ENCODE measurements at places on chromosomes 4 and X.
A peak's percentile ranks its signal among the peaks of the same experiment; 100 is the strongest.

DNA sequence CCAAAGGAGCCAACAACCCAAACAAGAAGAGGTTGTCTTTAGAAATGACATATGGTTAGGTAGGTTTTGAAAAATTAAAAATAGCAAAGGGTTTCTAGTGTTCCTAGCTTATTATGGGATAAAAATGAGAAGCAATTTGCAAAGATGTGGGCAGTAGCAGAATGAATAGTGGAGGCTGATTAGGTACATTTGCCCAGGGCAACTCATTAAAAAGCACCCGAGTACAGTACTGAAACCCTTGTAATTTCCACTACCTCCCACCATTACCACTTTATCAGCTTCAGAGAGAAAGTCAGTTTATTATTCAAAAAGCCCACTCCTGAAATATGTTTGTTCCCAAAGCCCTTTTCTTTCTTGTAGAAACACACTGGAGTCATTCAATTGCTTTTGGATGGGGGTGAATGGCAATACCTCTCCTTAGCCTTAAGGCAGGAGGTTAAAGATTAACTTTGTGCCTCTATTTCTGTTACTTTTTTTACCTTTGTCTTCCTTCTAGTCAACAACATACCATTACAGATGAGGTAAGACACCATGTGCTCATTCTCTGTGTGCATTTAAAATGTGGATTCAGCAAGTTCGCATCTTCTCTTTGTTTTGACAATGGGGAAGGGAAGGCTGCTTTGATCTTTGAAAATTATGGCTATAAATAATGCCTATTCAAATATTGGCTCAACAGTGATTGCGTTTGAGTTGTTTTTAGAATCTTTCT is 353.8 kb upstream of the CASK start:
- no peak for DNase-seq

DNA sequence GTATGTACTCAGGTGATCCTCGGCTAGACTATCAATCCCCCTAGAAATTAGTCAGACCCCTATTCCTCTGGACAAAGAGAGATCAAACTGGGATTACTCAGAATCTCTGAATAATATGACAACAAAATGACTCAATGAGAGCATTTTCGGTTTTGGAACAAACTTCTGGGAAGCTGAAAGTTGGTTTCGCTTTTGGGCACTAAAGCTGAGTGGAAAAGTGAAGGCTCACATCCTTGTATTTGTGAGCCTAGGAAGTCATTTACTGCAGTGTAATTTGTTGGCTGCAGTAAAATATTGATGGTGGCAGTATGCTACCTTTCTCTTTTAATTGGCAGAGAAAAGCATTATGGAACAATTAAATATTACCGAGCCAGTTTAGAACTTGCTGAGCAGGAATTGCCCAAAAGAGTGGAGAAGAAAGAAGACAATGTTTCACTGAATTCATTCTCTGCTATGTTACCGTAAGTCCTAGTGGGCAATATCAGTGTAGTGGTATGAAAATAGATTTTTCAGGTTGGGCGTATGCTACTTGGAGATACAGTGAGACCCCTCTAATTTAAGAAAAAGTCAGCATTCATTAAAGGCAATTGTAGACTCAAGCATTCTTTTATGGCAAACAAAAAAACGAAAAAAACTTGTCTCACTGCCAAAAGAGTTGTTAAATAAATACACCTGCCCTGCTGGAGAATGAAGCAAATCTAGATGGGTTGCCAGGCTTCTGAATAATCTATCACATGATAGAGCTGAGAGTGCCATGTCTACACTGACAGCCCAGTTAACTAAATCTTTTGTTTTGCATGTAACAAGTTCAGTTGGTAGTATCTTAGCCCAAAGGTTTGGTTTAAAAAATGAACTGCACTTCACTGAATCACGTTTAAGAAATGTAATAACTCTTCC is 69.6 kb downstream of the AGTR2 start:
- no peak for DNase-seq

DNA sequence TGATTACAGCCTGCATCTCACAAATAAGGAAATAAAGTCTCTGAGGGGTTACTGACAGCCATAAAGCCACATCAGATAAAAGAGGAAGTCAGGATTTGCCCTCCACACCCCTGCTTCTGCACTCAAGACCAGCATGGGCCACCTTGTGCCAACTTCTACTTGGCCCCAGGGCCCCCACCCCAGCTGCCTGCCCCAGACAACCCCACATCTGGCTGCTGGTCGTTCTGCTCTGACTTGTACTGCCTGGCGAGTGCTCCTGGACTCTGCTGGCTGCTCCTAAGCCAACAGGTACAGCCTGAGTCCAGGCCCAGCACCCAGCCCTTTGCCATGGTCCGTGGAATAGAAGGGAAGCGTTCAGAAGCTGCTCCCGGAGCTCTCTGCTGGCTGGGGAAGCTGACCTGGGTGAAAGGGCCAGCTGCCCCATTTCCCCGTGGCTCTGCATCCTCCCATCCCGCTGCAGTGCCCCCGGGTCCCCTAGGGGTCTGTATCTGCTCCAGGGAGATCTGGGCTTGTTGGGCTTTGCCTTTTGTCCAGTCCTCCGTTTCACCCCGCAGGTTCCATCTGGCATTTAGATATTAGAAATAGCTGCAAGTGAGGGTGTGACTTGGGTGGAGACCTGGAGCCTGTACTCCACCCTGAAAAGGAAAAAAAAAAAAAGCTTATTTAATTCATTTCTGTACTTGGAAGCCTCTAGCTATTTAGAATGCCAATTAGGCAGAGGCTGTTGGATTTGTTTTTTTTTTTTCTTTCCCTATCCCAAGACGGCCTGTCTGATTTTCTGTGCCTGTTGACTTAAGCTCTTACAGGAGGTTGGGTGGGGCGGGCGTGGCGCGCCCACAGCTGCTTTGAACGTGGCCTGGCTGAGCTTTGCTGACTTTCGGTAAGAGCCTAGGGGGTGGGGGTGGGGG is 194.7 kb downstream of the PTTG2 start:
- DNase-seq = no peak

DNA sequence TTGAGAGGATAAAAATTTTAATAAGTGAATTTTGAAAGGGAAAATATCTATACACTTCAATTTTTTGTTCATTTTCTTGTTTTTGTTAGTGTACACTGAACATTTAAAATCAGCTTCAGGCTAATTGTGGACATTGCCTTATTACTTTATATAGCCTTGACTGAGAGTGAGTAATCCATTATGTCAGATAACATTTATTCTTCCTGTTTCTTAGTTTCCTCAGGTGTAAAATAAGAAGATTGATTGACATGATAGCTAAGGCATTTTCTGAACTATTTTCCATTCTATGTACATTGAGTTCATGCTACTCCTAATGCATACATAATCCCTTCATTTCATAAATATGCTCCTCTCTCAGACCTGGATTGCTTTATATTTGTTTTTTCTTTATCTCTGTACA is 607.3 kb upstream of the AADAT start:
- DNase-seq = no peak

- no peak for DNase-seq
These were observed 618.6 kb upstream of the CPEB2 start for GRCh38 chr4:14383652-14384051.

- no peak for DNase-seq
These were observed 114.1 kb downstream of the FAM9B start for GRCh38 chrX:8919801-8920200.

DNA sequence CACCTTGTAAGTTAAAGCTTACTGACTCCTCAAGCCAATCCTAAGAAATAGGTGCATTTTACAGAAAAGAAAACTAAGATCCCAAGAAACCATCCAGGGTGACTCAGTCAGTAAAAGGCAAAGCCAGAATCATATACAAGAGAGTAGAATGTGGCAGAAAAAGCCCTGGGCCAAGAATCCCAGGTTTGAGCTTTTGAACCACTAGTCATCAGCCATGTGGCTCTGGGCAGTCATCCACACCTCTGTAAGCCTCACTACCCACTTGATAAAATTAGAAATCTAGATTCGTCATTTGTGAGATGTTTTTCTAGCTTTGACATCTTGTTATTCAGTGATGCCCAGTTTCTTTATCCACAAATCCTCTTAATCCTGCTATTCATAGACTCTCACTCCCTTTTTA is 122.2 kb upstream of the PDE5A start:
- no peak for DNase-seq

GRCh38 chr4:172392741-172393140 is 579.5 kb downstream of the GALNTL6 start:
- DNase-seq = no peak

DNA sequence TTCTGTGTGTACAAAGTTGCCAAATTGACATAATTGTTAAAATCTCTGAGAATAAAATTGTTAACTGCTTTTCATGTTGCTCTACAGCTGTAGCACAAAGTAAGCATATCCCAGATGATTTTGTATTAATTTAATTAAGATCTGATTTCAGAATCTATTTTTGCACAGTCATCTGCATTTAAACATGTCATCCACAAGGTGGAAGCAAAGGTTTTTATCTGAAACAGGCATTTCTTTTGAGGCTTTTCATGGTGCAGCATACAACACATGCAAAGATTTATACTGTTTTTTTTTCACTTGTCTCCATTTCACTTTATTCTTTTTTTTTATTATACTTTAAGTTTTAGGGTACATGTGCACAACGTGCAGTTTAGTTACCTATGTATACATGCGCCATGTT is 51.2 kb downstream of the GC start:
- no peak for DNase-seq

DNA sequence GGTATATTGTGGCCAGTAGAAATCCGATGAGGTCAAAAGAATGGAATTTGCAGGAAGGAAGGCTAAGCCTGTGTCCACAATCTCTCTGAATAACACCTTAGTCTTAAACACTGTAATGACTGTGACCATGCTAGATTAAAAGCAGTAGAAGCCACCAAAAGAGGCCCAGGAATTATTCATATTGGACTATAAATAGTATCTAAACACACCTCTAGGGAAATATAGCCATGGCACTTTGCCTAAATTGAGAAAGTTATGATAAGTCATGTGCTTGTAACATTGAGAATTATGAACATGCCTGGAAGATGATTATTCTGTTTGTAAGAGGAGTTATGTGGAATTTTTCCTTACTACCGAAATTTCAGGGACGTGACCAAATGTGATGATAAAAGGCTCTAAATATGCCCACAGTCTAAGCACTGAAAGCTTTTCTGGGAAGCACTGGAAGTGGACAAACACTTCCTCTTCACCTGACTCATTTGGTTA is 298.5 kb downstream of the KCTD8 start:
- DNase-seq = no peak

GRCh38 chr4:155114790-155115189 is 93.6 kb upstream of the NPY2R start:
- DNase-seq = no peak

GRCh38 chrX:97968376-97969163 is 1084.9 kb downstream of the RPA4 start:
- no peak for DNase-seq

- DNase-seq = peak; percentile 27
These were observed 5.1 kb downstream of the CYTL1 start for GRCh38 chr4:5014007-5014682.

DNA sequence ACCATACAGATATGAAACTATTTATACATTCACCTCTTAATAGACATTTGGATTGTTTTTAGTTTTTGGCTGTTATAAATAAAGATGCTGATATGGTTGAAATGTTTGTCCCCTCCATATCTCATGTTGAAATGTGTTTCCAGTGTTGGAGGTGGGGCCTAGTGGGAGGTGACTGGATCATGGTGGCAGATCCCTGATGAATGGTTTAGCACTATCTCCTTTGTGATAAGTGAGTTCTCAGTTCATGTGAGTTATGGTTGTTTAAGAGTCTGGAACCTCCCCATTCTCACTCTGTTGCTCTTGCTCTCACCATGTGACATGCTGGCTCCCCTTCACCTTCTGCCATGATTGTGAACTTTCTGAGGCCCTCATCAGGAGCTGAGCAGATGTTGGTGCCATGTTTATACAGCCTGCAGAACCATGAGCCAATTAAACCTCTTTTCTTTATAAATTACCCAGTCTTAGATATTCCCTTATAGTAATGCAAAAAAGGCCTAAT is 12.2 kb upstream of the CLGN start:
- no peak for DNase-seq

DNA sequence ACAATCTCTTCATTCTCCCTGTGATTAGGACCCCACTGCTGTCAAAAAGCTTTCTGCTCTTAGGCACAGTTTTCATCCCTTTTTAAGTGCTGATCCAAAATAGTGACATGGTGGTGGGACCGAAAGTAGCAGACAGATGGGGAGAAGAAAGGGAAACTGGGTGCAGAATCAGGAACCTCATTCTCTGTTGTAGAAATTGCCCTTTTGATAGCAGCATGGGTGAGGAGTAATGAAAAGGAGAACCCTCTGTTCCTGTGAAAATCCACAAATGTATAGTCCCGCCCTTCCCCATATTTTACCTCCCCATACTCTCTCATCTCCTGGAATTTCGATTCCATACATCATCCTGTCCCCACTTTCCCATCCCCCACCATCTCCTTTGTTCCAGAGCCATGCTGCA is 126.5 kb downstream of the STIM2 start:
- no peak for DNase-seq

DNA sequence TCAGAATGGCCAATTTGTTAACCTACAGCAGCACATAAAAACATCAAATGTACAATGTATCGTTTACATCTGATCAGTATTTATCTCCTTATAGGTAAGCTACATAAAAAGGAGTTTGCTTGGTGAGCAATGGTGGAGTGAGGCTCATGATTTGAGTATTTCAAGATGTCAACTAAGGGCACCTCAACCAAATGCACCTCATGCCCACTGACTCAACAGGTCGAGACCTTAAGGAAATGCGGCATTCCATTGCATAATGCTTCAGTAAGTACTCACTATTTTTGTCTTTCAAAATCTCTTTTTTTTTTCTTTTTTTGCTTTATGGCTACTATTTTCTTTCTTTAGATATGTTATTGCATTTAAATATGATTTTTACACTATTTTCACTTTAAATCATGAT is 181.0 kb upstream of the TLL1 start:
- no peak for DNase-seq

GRCh38 chrX:39320165-39320564 is 518.9 kb downstream of the MID1IP1 start:
- no peak for DNase-seq

DNA sequence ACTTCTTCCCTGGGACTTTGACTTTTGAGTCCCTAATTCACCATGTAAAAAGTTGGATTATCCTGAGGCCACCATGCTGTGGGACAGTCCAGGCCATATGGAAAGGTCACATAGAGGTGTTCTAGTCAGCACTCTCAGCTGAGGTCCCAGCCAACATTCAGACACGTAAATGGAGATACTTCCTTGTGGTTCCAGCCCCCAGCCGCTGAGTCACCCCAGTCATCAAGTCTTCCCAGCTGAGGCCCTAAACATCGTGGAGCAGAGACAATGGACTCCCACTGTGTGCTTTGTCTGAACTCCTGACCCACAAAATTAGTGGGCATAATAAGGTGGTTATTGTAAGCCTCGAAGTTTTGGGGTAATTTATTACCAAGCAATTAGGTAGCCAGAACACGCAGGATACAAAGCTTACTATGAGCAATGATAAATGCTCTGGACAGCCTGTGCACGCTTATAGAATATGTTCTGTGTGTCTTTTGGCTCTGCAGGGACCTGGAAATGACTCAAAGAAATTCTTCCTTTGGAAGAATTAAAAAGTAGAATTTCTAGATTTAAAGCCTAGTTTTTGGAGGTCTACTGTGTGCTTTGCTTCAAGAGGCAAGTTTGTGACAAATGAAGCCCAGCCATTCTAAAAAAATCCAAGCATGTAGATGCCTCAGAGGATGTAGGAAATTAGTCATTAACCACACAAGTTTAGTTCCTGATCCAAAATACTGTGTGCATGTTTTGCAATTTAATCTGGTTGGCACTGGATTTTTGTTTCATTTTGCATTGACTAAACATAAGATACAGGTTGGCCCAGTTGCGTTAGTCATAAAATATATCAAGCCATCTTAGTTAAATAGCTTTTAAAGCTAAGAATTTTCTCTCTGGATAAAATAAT is 33.2 kb upstream of the SLC9A7 start:
- no peak for DNase-seq

- DNase-seq = peak; percentile 53
These were observed 134.2 kb downstream of the CHIC2 start for GRCh38 chr4:53929955-53930798.
